ENCODE measurements at places on chromosomes 2 and 18.

DNA sequence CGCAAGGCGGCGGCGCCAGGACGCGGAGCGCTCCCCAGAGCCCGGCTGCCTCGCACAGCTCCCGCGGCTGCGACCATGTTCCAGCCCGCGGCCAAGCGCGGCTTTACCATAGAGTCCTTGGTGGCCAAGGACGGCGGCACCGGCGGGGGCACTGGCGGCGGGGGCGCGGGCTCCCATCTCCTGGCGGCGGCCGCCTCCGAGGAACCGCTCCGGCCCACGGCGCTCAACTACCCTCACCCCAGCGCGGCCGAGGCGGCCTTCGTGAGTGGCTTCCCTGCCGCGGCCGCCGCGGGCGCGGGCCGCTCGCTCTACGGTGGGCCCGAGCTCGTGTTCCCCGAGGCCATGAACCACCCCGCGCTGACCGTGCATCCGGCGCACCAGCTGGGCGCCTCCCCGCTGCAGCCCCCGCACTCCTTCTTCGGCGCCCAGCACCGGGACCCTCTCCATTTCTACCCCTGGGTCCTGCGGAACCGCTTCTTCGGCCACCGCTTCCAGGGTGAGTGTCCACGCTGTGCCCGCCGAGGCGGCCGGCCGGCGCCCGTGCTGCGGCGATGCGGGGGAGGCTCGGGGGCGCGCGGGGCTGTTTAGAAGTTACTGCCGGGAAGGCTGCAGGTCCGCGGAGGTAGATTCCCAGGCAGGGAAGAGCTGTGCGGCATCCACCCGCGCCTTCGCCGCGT is 696 bp downstream of the EMX1 start:
- DNase-seq = no peak

DNA sequence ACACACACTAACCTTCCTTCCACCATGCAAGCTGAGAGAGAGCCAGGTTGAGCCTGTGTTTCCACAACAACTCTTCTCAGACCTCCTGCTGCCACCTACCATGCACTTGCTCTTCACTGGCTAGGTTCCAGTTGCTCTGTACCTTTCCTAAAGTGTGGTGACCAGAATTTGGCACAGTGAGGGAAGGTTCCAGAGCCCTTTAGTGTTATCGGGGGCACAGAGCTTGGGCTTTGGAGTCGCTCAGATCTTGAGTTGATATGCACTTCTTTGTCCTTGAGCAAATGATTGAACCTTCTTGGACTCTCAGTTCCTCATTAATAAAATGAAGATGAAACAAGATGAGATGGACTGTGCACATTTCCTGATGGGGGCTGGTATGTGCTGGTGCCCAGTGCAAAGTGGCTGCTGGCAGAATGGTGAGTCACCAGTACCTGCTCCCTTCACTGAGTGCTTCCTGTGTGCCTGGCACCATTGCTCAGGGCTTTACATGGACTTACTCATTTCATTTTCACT is 47.1 kb downstream of the NEDD4L start:
- no peak for DNase-seq

DNA sequence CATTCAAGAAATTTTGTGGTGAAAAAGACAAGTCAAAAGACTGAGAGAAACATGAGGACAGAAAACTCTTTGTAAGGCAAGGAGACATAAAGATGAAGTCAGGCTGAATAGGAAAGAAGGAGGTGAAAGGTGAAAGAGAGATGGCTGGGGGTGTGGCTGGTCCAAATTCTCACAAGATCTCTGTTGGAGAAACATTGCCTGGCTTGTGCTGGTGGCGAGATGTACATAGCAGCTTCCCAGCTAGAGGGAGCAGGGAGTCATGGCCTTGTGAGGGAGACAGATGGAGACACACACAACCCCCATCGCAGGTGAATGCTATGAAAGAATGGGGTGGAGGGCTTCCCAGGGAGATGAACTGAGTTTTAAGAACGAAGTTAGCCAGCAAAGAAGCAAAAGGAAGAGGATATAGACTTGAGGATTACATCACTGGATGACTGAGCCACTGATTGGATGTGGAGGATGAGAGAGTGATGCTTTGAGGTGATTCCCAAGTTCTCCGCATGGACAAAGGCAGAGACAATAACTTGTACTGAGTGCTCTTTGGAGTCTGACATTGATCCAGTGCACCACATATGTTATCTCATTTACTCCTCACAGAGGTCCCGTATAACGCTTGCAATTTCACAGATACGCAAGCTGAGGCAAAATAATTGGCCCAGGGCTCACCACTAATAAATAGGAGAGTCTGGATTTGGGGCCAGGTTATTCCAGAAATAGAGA is 3.7 kb upstream of the EMX1 start:
- DNase-seq = no peak

- no peak for DNase-seq
These were observed 12.3 kb downstream of the DSG2 start for GRCh38 chr18:31510319-31510718.

DNA sequence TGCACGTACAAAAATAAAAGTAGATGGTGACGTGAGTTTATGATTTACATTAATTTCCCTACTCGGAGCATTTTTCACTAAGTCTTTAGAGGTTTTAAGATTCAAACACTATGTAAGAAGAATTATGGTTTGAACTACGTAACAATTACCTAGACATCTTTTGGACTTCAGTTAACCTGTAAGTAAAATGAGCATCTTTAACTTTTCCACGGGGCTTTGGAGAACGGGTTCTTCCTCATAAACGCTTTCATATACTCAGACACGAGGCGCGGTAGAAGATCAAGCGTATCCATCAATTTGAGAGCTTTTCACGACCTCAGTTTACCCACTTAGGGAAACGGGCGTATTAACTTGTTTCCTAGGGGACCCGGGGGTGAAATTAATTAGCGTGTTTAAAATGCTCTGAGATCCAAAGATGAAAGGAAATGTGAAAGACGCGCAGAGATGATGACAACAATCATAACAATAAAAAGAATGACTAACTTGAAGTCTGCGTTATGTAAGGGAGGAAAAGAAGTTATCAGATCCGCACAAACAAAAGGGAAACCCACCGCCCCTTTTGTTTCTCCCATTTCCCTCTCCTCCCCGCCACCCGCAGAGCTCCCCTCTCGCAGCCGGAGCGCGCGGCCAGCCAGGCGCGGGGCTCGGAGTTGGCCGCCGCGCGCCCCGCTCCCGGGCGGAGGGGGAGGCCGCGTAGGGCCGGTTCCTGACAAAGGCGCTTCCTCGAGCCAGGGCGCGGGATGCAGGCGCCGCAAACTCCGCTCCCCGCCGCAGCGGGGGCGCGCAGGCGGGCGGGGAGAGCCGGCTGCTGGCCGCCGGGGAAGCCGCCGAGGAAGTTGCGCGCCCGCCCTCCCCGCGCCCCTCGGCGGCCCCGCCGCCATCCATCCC is 807 bp downstream of the PELI1 start:
- DNase-seq = peak; percentile 4

DNA sequence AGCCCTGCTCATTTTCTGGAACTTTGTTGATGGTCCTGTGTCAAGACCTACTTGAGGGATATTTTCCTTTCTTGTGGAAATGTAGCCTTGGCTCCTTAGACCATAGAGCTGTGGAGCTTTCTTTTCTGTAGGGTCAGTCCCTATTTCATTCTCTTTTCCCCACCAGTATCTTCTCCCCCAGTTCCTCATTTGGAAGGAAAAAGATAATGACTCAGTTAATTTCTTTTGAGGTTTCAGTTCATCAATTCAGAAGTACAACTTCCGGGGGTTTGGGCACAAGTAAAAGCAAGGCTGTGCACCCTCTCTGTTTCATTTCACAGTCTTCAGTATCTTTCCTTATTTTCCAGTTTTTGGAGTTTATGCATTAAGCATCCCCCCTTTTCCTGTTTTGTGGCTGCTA is 70.7 kb downstream of the CDC42EP3 start:
- DNase-seq = no peak

- DNase-seq = no peak
These were observed 334.1 kb downstream of the GBX2 start for GRCh38 chr2:235833971-235834620.

DNA sequence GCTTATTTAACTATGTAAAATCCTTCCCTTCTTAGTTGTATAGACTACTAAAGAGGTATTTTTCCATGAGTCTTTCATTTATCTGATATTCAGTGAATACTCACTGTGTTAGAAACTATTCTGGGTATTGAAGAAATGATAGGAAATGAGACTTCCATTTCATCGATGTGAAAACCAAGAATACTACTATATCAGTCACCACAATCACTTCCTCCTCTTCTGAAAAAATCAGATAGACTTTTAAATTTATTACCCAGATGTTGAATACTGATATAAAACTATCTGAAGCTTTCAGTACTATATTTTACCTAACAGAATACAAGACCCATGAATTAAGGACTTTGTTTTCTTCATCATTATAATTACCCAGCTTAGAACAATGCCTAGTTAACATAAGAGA is 1801.1 kb upstream of the CELF4 start:
- no peak for DNase-seq

GRCh38 chr2:84900971-84901370 is 4.5 kb upstream of the TMSB10 start:
- no peak for DNase-seq

DNA sequence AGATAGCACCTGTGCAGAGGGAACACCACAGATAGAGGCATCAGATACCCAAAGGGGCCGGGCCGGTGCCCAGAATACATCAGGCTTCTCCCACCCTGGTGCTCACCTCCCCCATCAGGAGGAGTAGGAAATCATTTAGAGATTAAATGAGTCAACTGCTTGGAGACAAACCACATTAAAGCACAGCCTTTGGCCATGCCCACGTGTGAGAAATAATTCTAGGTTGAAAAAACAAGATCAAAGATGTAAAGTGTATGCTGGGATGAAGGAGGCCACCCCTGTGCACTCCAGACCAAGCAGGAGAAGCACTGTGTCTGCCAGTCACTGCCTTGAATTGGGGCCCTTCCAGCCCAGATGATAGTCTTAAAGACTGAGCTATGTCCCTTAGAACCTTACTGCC is 152.8 kb upstream of the ACAA2 start:
- DNase-seq = no peak
